ENCODE measurements at places on chromosomes 3 and 15.

DNA sequence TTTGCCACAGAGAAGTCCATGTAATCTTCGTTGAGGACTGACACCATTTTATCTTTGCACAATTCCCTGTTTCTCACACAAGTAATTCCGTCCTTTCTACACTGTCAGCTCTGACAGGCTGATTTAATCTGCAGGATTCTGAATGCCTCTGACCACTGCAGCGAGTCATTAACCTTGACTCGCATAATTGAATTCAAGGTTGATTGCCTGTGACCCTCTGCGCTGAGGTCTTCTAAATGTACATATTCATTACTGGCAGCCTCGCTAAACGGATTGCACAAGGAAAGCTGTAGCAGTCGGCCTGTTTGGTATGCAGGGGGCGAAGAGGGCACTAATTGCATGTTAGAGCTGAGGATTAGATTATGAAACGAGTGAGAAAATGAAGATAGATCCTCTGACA is 147.8 kb downstream of the SHOX2 start:
- DNase-seq = no peak

DNA sequence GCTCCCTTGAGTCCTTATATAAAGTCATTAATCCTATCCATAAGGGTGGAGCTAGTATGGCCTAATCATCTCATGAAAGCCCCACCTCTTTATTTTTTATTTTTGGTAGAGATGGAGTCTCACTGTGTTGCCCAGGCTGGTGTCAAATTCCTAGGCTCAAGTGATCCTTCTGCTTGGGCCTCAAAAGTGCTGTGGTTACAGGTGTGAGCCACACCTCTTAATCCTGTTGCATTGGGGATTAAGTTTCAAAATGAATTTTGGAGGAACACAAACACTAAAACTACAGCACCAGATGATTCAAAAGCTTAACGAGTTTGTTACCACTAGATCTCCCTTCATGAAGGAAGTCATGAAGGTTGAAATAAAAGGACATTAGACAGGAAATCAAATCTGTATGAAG is 27.7 kb downstream of the RAB7A start:
- DNase-seq = no peak

DNA sequence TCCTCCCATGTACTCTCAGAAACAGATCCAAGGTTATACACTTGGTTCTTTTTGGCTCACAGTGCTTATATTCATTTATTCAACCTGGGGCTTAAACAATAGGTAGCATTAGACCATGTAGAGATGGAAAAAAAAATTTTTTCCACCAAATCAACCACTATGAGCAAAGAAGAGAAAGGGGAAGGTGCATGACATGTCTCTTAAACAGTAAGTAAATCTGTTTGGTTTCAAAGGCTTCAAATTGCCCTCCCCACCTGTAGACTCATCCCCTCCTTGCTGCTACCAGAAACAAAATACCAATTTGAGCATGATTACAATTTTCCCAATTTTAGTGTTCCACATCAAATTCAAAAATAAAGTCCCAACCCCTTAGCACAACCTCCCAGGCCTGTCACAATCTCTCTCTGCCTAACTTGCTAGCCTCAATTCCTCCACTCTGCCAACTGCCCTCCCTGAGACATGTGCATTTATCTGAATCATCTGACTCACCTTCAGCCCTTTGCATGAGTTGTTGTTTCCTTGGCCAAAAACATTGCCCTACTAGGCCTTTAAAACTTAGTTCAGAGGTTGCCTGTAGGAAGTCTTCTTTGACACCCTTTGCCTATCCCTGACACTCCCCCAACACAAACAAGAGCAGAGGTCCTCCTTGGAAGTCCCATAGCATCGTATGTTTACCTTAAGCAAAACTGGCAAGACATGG is 30.3 kb upstream of the TSC22D2 start:
- DNase-seq = no peak

DNA sequence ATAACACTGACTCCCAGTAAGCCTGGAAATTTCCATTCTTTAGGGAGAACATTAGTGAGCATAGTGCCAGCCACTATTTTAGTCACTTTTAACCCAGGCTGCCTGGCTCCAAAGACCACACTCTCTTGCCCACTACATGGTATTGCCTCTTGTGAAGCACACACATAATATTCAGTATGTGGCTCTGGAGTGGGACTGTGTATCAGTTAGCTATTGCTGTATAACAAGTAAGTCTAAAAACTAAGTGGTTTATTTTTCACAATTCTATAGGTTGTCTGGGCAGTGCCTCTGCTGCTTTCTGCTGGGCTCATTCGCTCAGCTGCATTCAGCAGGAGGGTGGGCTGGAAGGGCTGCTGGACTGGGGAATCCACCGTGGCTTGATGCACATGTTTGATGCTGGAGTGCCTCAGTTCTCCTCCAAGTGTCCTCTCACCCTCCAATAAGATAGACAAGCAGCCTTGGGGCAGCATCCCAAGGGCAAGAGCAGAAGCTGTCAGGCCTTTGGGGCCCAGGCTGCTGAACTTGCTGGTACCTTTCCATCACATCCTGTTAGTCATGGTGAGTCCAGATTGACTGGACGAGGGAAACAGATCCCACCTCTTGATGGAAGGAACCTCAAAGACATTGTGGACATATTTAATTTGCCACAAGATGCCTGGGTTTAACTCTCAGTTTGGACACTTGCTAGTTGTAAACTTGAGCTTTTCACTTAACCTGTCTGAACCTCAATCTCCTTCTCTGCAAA is 66.6 kb upstream of the TLE3 start:
- DNase-seq = no peak

GRCh38 chr15:33204926-33205325 is 10.4 kb upstream of the FMN1 start:
- no peak for DNase-seq
